ENCODE measurements at places on chromosomes 4 and X. TPM values are rescaled to one million over a fixed set of nuclear protein-coding genes. Genes with fewer than 3 reads are reported as not detected.

Gene SULT1B1
- not detected for total RNA-seq

Gene BRS3
- total RNA-seq = not detected

Gene ARHGEF6
- total RNA-seq = 19.2 TPM

Gene NAT8L
- not detected for total RNA-seq

Gene MAGEB2
- not detected for total RNA-seq

Gene SERPINA7
- not detected for total RNA-seq

Gene SPANXN3
- total RNA-seq = not detected

Gene DRD5
- not detected for total RNA-seq

DNA sequence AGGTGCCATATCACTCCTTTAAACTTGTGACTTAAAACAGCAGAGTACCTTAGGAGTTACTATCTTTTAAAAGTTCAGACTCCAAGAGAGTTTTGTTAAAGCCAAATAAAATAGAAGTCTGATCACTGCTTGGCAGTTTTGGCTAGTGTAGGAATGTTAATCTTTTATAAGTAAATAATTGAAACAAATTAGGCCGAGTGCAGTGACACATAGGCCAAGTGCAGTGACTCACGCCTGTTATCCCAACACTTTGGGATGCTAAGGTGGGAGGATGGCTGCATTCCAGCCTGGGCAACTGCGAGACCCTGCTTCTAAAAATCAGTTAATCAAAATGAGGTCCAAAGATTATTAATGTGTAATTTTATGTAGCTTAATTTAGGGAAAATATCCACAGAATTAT, 37.2 kb downstream of the WDR44 start:
- no peak for DNase-seq

DNA sequence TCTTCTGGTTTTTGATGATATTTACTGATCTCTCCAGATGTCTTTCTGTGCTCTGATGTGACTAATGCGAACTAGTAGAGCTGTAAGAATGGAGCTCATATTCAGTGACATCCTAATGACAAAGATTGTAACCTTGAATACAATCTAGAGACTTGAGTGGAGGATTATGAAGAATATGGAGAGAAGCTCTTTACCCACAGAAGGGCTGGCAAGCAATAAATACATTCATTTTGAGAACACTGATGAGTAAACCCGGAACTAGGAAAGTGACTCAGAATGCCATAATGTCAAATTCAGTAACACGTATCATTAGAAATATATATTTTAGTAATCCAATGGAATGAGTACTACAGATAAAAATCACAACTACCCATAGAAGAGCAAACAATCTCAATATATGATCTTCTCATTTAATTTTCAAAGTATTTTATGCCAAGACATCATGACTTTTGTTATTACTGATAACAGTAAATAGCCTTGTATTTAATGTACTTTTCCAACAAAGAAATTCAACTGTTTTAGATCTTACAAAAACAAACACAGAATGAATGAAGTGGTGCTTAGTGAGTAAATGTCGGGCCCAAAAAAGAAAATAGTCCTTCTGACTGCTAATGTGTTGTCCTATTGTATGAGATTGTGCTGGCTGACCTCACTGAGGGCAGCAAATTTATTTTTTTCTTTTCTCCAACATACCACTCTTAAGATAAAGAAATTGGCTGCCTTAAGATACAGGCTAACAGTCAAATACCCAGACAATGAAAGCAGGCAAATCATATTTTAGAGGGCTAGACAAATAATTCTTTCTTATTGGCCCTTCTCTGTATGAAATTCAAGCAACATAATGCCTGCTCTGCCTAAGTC, 49.2 kb upstream of the HDAC8 start:
- peak; percentile 19 for DNase-seq

GRCh38 chrX:117985241-117985640, 131.4 kb downstream of the KLHL13 start:
- no peak for DNase-seq

DNA sequence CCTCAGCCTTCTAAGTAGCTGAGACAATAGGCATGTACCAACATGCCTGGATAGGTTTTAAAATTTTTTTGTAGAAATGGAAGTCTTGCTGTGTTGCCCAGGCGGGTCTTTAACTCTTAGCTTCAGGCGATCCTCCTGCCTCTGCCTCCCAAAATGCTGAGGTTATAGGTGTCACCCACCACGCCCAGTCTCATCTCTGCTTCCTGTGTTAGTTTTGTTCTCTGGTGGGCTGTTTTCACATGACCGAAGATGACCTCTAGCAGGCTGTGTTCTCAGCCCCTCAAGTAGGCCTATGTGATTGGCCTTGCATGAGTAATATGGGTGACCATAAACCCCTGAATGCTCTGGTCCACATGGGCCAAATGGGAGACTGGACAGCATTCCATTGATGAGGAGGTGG, 56.8 kb upstream of the MSANTD1 start:
- DNase-seq = no peak

DNA sequence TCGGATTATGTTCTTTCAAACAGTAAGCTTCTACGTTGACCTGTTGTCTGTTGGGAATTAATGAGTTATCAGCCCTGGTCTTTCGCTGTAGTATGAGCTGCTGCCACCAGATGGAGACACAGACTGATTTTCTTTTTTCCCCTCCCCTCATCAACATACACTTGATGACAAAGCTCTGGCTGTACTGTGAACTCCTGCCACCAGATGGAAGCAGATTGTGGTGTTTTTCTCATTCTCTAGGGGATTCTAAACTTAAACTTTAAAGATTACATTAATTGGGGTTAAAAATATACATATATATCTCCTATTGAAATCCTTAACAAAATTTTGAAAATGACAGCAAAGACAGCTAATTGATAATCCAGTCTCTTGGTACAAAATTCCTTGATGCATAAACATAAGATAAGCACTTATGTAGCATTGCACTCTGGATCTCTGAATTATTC, 44.8 kb downstream of the SMS start:
- peak; percentile 56 for DNase-seq

DNA sequence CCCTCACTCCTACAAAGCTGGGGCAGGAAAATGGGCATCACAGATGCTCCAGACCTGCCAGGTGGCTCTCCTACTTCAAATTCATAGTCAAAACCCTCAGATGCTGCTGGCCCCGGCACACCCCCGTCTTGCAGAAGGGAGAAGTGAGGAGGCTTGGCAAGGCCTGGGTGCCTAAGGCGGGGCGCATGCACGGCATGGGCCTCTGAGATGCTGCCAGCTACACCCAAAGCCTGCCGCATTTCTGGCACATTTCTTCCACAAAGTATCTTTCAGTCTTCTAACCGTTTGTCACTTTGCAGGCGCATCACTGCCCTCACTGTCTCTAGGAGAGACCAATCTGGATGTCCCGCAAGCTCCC, 19.6 kb downstream of the WDR1 start:
- no peak for DNase-seq

GRCh38 chr4:75678473-75678872, 5.3 kb upstream of the G3BP2 start:
- DNase-seq = no peak

- no peak for DNase-seq
These were observed 149.2 kb downstream of the STK32B start for GRCh38 chr4:5200513-5200912.

- DNase-seq = no peak
These were observed 139.9 kb upstream of the SLC4A4 start for GRCh38 chr4:71198958-71199357.

DNA sequence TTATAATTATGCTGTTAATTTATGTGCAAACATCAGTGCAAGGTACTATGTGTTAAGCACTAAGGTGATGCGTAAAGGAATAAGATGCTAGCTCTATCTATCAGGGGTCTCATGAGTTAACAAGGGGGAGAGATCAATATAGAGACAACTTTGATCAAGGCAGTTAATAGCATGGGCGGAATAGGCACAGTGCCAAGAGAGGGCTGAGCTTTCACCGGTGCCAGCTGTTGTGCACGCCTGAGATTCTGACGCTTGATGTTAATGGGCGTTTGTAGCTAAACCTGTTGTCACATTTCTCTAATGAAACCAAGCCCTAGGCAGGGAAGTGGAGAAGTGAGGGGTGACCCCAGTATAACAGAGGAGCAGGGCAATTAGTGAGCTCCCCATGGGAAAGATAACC, 86.0 kb upstream of the NMU start:
- no peak for DNase-seq

Data from SJSA1 (cell line).